Tibial nerve (tissue), 4 donors: ENCODE measurements at places on chromosomes 6 and 20.

DNA sequence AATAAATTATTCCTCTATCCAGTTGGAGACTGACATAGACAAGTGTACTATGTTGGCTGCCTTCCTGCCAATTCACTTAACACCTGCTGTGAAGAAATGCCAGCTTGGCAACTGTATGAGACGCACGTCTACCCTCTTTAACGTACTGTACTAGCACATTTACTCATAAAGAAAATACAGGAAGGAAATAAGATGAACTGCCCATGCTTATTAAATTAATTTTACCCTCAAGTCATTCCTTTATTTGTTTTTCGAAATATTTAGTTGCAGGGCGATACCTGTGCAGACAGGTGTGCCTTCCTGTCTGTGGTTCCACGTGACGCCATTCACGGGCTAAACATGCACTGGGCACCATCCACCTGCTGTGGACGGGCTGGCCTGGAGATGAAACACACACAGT, 52.0 kb downstream of the PSMG4 start:
- no peak for DNase-seq

DNA sequence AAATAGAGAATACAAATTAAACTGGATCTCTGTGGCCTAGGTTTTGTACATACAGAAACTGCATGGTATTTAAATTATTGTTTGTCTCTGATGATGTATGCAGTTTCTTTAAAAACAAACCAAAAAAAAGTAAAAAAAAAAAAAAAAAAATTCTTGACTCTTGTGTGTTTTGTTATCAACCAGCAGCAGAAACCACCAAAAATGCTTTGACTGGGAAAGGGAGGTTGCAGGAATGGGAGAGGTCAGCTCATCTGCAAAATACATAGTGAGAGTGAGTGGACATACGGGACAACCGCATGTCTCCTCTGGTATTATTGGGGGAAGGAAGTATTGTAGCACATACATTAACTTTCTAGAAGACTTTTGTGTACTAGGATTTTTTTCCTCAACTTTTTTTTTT, 38.0 kb downstream of the TBC1D7 start:
- DNase-seq: no peak

DNA sequence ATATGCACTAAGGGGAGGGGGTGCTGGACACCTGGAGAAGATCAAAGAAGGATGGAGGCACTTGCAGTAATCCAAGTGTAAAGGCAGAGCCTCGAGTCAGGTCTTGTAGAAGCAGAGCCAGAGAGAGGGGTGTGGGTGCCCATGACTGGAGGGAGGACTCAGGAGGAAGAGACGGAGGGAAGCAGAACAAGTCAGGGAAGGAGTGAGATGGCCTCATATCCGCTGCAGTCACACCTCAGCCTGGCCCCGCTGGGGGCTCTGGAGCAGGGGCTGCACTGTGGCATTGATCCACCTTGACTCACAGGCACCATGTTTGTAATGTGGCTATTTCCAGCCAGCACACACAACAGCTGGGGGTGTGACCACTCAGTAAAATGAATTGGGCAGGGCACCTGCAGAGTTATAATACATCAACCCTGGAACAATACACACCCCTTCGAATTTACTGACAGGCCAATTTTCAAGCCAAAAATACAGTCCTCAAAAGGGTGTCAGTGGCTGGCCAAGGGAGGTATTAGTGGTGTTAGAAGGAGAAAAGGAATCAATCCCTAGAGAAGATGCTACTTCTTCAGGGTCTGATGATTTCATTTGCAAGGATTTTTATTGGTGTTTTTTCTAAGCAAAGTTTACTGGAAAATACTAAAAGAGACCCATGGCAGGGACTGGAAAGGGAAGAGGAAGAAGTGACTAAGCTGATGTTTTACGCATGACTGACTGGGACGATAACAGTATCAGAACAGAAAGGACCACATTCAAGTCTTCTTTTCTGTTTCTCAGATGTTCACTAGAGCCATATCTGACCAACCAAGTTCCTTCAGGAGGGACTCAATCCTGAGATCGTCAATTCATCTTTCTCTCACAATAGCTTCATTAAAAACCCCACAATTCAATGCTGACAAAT, 18.9 kb upstream of the NXT1 start:
- DNase-seq: no peak

GRCh38 chr6:37758234-37758633, 60.6 kb upstream of the MDGA1 start:
- no peak for DNase-seq
